Left kidney (tissue), 8 donors: ENCODE measurements at places on chromosomes 2 and 18.

DNA sequence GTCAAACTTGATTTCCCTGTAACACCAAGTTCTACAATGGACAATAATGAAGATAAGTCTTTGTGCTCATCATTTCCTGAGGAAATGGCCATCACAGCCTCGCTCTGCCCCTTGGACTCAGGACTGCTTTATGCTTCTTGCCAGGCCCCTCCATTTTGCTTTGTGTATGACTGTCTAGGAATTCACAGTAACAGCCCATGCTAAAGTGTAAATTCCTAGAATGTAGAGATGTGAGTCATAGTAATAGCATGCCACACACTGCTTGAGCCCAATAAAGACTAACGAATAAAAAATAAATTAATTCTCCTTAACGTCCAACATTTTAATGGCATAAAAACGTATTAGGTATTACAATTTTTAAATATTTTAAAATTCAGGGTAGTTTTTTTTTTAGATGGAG lies 226.5 kb downstream of the PID1 start:
- DNase-seq: no peak

GRCh38 chr2:128364441-128364911 lies 45.8 kb upstream of the HS6ST1 start:
- DNase-seq: no peak

DNA sequence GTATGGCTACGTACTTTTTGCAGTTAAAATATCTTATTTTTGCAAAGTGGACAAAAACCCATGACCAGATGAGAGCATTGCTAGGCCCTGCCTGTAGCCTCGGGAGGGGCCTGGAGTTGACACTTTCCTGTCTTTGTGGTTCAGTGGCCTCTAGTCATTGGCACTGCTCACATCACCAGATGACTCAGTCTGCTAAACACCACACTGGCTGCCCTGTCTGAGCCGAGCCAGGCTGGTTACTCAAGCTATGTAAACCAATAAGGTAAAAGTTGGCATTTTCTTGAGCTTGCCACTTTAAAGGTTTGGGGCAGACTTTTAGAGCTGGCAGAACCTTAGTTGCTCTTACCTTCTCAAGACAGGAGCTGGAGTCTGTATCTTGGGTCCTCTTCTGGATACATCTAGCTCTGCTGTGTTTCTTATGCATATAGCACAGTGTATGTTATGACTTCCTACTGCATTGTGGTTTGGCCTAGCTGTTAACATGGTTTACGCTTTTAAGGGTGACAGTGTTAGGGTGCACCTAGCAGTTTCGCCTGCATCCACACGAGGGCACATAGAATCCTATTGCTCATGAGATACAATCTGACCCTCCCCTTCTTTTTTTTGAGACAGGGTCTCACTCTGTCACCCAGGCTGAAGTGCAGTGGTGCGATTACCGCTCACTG lies 76.4 kb downstream of the AP1S3 start:
- DNase-seq: no peak

DNA sequence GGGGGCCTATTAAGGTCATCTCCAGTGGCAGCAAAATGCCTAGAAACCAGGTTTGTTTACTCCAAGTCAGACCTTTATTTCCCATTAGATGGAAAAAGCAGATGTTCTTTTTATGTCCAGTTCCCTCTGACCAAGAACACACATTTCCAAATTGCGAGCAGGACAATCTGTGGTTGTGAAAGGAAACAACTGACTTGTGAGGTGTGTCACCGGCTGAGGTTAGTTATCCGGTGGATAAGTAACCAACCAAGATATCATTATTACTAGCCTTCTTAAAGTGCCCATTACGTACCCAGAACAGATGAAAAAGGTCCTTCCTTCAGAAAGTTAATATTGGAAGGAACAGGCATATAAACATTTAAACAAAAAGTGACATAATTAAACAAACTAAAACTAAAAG lies 112.9 kb downstream of the THADA start:
- no peak for DNase-seq

DNA sequence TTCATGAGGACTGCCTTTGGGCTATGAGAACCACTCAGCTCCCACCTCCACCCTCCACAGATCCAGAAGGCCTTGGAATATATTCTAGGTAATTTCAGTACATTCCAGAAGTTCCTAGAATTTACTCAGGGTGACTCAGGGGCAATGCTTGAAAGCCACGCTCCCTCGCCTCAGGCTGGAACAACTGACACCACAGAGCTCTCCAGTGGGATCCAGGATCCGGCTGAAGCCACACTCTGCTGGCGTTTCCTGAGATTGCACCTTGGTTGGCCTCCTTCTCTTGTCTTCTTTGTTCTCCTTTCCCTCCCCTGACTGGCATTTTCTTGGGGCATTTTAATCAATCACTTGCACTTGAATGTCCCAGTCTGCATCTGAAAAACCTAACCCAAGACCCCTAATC lies 92.6 kb upstream of the KCNE4 start:
- no peak for DNase-seq

DNA sequence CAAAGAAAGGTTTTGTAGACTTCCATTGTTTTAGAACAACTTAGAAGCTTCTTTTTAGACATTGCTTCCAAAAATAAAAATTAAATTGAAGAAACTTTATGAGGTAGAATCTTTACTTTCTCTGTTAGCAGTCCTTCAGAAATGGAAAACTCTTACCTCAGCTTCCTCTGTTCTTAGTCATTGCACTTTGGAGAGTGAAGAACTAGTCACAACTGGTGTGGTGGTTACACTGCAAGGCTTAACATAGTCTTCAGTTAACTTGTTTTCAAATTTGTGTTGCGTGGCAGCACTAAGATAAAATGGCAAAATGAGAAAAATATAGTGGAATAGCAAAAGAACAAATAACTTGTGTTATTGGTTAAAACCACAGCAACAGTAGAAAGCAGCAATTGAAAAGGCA lies 332.6 kb downstream of the KIAA1328 start:
- no peak for DNase-seq

GRCh38 chr2:160869411-160869810 lies 290.8 kb upstream of the TANK start:
- DNase-seq: no peak

GRCh38 chr18:48477348-48477747 lies 61.5 kb upstream of the CTIF start:
- no peak for DNase-seq
